GM23338 (cell line): ENCODE measurements at places on chromosomes 11 and 22.

DNA sequence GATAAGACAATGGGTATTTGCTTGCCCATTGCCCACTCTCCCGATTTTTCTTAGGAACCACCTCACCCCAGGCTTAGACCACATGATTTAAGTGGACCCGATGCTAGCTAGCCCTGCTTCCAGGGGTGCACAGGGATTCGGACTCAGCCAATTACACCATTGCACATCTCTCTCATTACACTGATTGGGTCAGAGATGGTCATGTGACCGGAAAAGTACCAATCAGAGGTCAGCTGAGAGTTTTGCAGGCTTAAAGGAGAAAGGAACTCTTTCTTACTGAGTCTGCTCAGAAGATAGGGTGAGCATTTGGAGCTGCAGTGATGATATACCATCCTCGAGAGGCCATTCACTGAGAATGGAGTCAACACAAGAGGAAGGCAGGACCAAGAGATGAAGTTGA is 12.2 kb upstream of the ANKK1 start:
- DNase-seq, result no peak

DNA sequence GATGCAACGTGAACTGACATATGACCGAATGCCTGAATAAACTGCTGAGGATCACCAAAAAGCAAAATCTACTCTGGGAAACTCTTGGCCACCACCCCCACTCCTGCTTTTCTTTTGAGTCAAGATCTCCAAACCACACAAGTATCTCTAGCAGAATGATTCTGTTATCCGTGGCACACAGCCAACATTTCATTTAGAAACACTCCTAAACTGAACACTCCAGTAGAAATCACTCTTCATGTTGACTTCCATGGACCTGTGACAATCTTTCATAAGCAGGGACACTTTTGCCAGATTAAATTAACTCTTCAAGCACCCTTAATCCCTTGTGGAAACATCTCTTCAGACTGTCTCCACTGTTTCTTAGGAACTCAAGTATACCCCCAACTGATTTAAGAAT is 44.4 kb downstream of the VSIG10L2 start:
- DNase-seq, result no peak

DNA sequence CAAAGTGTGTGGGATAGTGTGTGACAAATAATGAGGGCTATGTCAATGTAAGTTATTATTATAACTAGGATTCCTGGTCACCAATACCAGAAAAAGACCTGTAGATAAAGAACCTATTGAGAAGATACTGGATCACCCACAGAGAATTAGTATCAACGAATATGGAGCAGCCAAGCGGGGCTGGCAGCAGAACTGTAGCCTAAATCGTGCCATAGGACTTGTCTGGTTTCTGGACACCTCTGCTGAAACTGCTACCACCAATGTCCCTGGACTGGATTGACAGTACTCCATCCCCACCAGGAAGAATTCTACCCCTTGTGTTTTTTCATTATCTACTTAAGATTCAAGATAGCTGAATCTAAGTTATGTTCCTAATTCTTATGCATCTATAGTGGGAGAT is 30.3 kb upstream of the PAX6 start:
- no peak for DNase-seq

- no peak for DNase-seq
These were observed 11.4 kb downstream of the TRAF6 start for GRCh38 chr11:36498721-36499120.

DNA sequence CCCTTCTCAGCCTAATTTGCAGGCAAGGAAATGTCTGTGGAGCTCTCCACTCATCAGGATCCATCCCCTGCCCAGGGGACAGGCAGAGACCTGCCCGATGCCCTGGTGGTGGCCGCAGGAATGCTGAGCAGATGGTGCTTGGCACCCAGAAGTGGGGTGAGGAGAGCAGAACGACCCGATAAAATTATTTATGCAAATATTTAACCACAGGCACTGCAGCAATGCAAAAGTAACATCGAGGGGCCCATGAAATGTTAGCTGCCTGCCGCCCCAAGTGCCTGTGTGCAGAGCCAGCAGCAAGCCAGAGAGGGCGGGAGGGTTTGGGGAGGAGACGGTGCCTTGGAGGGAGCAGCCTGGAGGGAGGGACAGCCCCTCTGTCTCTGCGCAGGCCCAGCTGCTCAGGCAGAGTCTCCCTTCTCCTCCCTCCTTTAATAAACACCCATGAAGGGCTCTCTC is 205.5 kb downstream of the CTTN start:
- DNase-seq, result no peak
